ENCODE measurements at places on chromosomes 3 and 15.

DNA sequence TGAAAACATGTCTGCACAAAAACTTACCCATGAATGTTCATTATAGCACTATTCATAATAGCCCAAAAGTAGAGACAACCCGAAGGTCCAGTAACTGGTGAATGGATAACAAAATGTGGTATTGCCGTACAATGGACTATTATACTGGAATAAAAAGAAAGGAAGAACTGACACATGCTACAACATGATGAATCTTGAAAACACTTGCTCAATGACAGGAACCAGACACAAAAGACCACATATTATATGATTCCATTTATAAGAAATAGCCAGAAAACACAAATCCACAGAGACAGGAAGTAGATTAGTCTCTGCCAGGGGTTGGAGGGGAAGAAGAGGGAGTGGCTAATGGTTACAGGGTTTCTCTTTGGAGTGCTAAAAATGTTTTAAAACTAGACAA lies 18.3 kb downstream of the SHC4 start:
- DNase-seq, result no peak

DNA sequence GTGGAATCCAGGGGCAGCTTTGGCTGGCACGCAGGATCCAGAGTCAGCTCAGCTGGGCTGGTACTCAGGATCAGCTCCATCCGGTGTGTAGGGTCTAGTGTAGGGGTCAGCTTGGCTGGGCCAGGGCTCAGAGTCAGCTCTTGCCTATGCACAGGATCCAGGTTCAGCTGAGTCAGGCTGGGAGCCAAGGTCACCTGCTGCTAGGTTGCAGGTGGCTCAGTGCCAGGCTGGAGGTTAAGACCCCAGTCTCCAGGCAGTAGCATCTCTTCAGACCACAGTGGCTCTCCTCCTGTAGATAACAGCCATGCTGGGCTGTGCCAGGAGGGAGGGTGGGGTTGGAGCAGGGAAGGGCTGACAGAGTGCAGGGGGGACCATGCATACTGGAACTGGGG lies 1.8 kb downstream of the HYAL3 start:
- no peak for DNase-seq

- DNase-seq, result no peak
These were observed 84.6 kb downstream of the PEAK1 start for GRCh38 chr15:77335298-77335697.

GRCh38 chr3:101849714-101850245 lies 466 bp downstream of the NFKBIZ start:
- DNase-seq, result no peak

- DNase-seq, result no peak
These were observed 12.7 kb downstream of the TMEM108 start for GRCh38 chr3:133050891-133051290.

GRCh38 chr3:43753741-43754715 lies 63.3 kb downstream of the ABHD5 start:
- DNase-seq, result no peak

DNA sequence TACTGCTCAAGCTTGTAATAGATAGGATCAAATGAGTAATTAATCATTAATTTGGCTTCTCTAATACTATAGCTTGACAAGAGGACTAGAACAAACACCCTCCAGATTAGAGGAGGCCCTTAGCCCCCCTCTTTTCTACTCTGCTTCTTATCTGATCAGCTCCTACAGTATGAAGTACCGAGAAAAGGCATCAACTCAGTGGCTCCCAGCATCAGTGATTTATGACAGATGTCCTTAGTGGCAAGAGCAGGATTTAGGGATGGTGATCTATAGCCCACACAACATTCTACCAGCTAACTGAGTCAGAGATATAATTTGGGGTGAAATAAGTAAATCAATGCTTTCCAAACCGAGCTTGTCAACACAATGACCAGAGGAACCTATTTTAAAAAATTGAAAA lies 541.1 kb downstream of the NLGN1 start:
- no peak for DNase-seq

DNA sequence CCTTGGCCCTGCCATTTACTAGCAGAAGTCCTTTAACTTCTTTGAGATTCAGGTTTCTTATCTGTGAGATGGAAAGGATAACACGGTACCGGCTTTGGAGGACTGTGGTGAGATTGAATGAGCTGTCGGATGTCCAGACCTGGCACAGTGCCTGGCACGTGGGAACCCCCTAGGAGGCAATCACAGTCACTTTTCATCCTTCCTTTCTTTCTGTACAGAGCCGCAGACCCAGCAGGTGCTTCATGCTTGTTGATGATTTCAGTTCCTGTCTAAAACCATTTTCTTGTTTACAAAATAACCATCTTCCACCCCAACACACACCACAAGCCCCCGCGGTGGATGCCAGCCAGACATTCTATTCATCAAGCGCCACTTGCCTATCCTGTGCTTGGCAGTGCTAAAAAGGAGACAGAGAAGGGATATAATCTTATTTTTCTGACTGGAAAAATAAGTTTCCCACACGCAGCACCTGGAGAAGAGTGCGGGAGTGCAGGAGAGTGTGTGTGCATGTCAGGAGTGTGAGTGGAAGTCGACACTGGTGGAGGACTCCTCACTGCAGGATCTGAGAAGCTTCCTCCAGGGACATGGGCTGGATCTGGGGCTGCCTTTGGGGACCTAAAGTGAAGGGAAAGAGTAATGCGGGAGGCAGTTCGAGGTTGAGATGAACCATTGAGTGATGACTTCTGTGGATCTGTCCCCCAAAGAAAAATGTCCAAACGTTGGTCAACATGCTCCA lies 85.7 kb downstream of the ST6GAL1 start:
- DNase-seq, result no peak

- no peak for DNase-seq
These were observed 82.3 kb downstream of the ARPP21 start for GRCh38 chr3:35721628-35722027.

- no peak for DNase-seq
These were observed 751.5 kb downstream of the SQOR start for GRCh38 chr15:46386356-46386755.

GRCh38 chr15:49847423-49848281 lies 226.8 kb downstream of the DTWD1 start:
- no peak for DNase-seq

Data from AG09309 (cell line).